ENCODE measurements at places on chromosomes 5 and 9.

DNA sequence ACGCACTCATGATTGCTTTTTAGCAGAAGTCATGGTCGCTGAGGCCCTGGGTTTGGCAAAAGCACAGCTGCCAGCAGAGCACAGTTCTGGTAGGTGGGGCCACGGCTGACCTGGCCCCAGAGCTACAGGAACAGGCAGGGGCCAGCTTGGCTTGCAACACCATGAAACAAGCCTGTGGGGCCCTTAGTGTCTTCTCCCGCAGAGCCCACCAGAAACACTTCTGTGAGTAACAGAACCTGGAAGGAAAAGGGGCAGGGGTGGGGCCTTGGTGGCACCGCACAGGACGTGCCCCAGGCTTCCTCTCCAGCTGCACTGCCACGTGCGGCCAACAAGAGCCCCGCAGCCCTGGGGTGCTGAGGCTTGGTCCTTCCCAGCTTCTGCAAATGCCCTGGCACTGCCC lies 4.8 kb downstream of the ASB6 start:
- DNase-seq = no peak

- no peak for DNase-seq
These were observed 3.6 kb upstream of the ADAMTS2 start for GRCh38 chr5:179348843-179349242.

DNA sequence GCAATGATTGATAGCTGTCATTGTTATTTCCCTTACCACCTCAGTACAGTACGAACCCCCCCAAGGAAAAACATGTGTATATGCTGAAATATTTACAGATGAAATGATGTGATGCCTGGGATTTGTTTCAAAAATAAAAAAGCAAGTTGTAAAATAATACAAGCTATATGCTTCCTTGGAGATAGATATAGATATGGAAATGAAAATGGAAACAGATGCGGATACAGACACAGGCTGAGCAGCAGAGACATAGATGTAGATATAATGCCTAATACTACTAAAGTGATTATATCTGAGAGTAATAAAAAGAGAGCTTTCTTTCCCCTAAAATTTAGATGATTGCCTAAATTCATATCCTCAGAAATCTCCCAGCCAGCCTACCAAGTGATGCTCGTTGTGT lies 127.5 kb upstream of the TNPO1 start:
- no peak for DNase-seq

DNA sequence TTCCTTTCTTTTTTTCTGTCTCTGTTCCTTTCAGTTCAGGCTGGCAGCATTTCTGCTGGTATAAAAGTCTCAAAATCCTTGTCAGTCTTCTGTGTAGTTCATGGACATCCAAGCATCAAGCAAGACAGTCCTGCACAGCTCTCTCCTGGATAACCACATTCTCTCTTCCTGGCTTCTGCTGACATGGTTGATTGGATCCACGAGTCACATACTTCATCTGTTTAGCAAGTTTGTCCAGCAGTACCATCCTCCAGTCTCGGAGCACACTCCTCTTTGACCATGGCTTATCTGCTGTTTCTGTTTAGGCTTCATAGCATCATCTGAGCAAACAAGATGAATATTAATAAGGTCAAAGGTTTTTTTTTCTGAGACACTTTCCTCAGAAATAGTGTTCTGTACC lies 220.8 kb downstream of the KDM4C start:
- DNase-seq = no peak

- no peak for DNase-seq
These were observed 305.7 kb upstream of the KCNN2 start for GRCh38 chr5:114056185-114056538.

- peak; percentile 2 for DNase-seq
These were observed 8.6 kb downstream of the SPINK1 start for GRCh38 chr5:147822686-147823491.

DNA sequence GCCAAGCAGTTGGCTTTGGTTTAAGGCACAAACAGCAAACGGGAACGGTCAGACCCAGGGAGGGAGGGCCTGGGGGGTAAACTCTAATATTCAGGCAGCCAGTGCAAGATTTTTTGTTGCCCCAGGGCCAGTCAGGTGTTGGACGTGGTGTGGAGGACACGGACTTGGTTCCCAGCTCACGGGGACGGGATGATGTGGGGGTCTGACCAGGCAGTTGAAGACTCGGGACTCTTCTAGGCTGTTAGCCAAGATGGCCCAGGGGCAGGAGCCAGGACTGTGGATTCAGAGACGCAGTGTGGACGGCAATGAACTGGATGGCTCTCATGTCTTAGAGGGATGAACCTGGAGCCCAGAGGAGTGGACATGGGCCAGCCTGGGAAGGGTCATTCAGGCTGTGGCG lies 169.2 kb downstream of the C9orf50 start:
- DNase-seq = no peak

Data from T follicular helper cell (primary cell).